ENCODE measurements at places on chromosomes 4 and X.
A peak's percentile ranks its signal among the peaks of the same experiment; 100 is the strongest.

GRCh38 chr4:155769090-155769489 is 10.3 kb downstream of the GUCY1B1 start:
- H3K27me3 ChIP-seq = no peaks in the 10 kb centered on the region
- no peaks in the 10 kb centered on the region for H3K36me3 ChIP-seq
- no peaks in the 10 kb centered on the region for H3K4me1 ChIP-seq
- H3K4me3 ChIP-seq = no peak overlapping the region
- H3K27ac ChIP-seq = no peak overlapping the region
- no peak for DNase-seq

- H3K27ac ChIP-seq = no peak overlapping the region
- no peak for DNase-seq
- H3K4me3 ChIP-seq = no peak overlapping the region
- no peaks in the 10 kb centered on the region for H3K36me3 ChIP-seq
- H3K4me1 ChIP-seq = no peaks in the 10 kb centered on the region
Observed at GRCh38 chr4:158229768-158230167, 19.5 kb downstream of the TMEM144 start.

DNA sequence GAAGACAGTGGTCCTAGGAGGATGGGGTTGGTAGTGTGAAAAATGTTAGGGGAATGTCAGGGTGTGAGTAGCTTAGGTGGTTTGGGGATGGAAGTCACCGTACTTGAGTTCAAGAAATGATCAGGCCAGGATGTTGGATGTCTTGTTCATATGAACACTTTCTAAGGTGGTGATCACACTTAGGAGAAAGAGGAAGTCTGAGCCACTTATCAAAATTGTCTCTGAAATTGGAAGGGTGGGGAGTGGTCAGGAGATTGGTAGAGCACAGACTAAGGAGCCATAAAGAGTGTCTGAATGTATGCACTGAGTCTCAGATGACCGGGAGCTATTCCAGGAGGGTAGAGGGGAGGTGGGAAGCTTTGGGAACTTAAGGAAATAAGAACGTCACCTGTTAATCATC is 17.3 kb downstream of the CMC4 start:
- peaks cover 17% of the 10 kb centered on the region for H3K4me1 ChIP-seq
- H3K36me3 ChIP-seq = peaks cover 17% of the 10 kb centered on the region
- DNase-seq = no peak

DNA sequence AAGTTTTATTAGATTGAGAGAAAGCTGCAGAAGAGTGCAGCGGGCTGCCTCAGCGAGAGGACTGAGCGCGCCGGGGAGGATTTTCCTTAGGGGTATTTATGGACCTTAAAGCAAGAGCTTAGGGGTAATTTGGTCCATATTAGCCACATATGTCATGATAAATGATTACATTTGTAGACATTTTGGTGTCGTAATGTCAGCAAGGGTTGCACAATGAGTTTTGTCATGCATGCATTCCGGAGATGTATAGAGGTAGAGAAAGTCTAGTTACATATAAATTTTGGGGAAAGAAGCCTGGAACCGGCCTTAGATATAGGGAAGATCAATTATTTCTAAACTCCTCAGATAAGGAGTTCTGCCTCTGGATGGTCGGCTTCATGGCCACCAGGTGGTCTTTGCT is 10.0 kb downstream of the MGST2 start:
- no peaks in the 10 kb centered on the region for H3K4me1 ChIP-seq
- no peak for DNase-seq
- no peak overlapping the region for H3K27ac ChIP-seq
- H3K4me3 ChIP-seq = no peak overlapping the region

GRCh38 chr4:52751487-52751911 is 274 bp upstream of the ERVMER34-1 start:
- no peak overlapping the region for H3K27ac ChIP-seq
- H3K27me3 ChIP-seq = peaks cover 49% of the 10 kb centered on the region
- peak overlapping the region; percentile 35 for H3K4me3 ChIP-seq
- H3K4me1 ChIP-seq = peaks cover 15% of the 10 kb centered on the region
- DNase-seq = no peak
- no peaks in the 10 kb centered on the region for H3K36me3 ChIP-seq

DNA sequence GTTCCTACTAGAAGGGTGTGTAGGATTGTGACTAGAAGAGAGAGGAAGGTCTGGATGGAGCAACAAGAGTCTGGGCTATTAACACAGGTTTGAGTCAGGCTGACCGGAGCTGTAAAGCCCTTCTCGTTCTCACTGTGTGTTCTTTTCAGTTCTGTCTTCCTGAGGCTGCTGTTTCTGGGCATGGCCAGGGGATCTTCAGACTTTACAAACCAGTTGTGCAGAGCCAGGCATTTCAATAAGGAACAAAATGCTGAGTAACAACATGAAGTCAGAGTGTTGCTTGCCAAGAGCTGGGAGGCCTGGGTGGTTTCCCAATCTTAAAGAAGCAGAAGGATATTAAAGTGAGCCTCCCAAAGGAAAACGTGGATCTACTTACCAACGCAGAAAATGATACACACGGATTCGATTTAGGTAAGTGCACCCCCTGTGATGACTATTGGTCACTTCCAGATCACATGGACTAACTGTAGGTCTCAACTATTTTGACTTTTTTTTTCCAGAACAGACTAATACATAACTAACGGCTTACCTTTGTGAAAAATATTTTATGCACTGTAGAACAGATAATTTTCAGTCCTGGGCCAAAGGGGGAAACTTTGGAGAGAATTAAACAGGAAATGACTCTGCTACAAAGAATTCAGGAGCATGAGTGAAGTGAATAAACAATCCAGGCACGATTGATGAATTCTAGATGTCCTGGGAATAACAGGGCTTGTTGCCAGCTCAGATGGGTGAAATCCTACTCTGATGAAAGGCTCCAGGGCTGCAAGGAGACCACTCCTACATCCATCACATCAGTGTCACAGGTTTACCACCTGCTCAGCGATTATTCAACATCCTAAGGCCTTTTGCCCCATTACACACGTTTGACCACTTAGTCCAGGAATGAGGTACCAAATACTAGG is 94.5 kb downstream of the ANXA3 start:
- no peak for DNase-seq
- no peaks in the 10 kb centered on the region for H3K4me1 ChIP-seq
- no peak overlapping the region for H3K27ac ChIP-seq
- H3K36me3 ChIP-seq = no peaks in the 10 kb centered on the region
- H3K4me3 ChIP-seq = no peak overlapping the region

DNA sequence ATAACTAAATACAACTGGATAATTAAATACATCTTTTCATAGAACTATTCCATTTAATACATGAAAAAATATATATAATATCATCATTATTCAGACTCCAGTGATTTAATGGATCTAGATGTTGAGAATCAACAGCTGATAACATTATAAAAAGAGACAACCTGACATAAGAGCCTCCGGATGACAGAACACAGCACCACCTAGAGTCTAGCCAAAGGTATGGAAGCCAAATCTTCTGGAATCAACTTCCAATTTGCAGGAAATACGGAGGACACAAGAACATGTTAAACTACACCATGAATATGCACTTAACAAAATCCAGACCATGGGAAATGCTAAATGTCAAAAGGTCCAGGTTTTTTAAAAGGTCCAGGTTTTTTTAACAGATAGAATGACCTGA is 55.0 kb downstream of the LRBA start:
- H3K27ac ChIP-seq = no peak overlapping the region
- no peaks in the 10 kb centered on the region for H3K4me1 ChIP-seq
- H3K4me3 ChIP-seq = no peak overlapping the region

GRCh38 chr4:87977521-87978278 is 2.2 kb downstream of the SPP1 start:
- H3K27ac ChIP-seq = no peak overlapping the region
- peaks cover 49% of the 10 kb centered on the region for H3K27me3 ChIP-seq
- no peak for DNase-seq
- H3K4me1 ChIP-seq = peaks cover 5% of the 10 kb centered on the region

DNA sequence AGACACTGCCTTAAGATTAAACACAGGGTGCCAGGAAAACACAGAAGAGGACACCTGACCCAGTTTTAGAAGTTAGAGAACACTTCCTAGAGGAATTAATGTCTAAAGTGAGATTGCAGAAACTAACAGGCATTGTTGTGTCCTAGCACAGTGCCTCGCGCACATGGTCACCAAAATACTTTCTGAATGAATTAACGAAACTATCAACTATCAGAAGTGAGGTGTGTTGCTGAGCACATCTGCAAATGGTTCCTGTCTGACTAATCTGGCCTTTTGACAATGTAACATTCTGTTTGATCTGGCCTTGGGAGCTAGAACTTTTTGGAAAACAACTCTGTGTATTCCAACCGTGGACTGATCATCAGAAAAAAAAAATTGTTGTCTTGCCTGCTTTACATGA is 556.8 kb upstream of the LCORL start:
- H3K27ac ChIP-seq = no peak overlapping the region
- DNase-seq = no peak
- H3K27me3 ChIP-seq = peaks cover 11% of the 10 kb centered on the region
- no peaks in the 10 kb centered on the region for H3K4me1 ChIP-seq
- no peaks in the 10 kb centered on the region for H3K36me3 ChIP-seq

- H3K36me3 ChIP-seq = no peaks in the 10 kb centered on the region
- H3K27ac ChIP-seq = no peak overlapping the region
- no peaks in the 10 kb centered on the region for H3K4me1 ChIP-seq
- H3K4me3 ChIP-seq = no peak overlapping the region
- no peak for DNase-seq
- no peaks in the 10 kb centered on the region for H3K27me3 ChIP-seq
Observed at GRCh38 chr4:111628437-111628836, 516.8 kb upstream of the FAM241A start.

DNA sequence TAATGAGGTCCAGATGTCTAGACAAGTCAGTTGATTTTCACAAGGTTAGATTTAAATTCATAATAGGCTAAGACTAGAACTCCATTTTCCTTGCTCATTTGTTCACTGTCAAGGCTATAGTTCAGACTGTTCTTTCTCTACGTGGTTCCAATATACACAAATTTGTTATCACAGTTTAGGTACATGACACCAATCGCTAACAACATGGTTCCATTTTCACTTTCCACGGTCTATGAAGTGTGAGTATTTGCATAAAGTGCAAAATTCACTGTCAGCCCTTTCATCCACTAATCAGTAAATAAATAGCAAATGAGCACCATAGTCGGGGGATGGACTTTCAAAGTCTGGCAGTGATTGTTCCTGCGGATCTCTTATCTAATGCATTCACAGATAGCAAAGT is 315.7 kb upstream of the SPOCK3 start:
- no peaks in the 10 kb centered on the region for H3K27me3 ChIP-seq
- H3K36me3 ChIP-seq = no peaks in the 10 kb centered on the region
- no peaks in the 10 kb centered on the region for H3K4me1 ChIP-seq
- no peak for DNase-seq

DNA sequence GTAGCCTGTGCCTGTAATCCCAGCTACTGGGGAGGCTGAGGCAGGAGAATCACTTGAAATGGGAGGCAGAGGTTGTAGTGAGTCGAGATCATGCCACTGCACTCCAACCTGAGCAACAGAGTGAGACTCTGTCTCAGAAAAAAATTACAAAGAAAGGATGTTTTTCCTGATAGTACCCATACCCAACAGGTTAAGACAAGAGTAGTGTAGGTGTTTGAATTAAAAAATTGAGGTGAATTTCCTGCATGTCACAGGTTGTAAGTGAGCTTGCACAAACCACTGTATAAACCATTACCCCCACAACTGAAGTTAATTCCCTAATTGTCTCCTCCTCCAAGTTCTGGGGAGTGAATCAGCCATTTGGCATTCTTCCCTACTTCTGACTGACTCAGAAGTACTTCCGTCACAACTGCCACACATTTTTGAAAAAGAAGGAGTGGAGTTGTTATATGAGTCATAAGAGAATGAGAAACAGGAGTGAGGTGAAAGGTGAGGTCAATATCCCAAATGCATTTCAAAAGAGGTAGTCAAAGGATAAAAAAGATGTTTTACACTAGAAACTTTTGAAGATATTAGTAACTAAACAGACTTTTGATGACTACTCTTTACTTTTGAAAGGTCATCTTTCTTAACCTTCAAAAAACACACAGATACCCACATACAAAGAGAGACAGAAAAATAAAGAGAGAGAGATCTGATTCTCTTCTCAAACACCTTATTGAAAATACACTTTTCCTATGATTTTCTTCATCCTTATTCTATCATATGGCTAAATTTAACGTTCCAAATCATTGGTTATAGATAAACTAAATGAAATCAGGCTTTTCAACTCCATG is 134.5 kb downstream of the BTC start:
- H3K4me3 ChIP-seq = no peak overlapping the region
- H3K27me3 ChIP-seq = no peaks in the 10 kb centered on the region
- no peaks in the 10 kb centered on the region for H3K36me3 ChIP-seq
- no peaks in the 10 kb centered on the region for H3K4me1 ChIP-seq
- no peak overlapping the region for H3K27ac ChIP-seq

DNA sequence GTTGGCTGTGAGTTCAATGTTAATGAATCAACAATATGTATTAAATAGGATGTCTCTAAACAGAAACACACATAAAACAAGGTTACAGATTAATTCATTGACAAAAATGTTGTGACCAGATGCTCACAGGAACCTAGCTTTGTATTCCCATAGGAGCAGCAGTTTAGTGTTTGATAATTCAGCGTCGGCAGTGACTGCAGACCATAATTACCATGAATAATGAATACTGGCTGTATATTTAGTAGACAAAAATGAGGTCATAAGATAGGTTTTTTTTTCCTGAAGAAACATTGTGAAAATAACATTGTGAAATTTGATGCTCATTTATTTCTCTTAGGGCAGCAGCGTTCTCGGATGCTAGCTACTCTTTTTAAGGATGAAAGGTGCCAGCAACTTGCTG is 27.8 kb downstream of the COPS4 start:
- H3K27ac ChIP-seq = no peak overlapping the region
- H3K36me3 ChIP-seq = peaks cover 79% of the 10 kb centered on the region
- H3K4me1 ChIP-seq = no peaks in the 10 kb centered on the region
- no peak for DNase-seq

DNA sequence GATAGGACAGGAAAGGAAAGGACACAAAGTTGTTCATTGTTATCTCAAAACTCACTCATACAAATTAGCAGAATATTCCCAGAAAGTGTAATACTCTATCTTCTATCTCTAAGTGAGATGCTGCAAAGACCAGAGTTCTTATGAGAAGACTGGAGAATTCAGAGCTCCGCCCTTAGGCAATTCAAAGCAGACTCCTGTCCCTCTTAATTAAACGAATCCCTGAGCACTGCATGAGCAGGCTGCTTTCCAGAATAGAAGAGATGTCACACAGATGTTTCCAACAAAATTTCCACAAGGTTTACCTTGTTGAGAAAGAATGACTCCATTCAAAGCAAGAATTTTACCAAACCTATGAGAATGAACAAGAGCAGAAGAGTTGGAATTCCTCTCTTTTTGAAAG is 630.8 kb upstream of the INTU start:
- H3K27ac ChIP-seq = no peak overlapping the region
- no peaks in the 10 kb centered on the region for H3K27me3 ChIP-seq
- no peak for DNase-seq
- H3K4me1 ChIP-seq = no peaks in the 10 kb centered on the region
- no peaks in the 10 kb centered on the region for H3K36me3 ChIP-seq
- no peak overlapping the region for H3K4me3 ChIP-seq

Data from CD4-positive, alpha-beta T cell (primary cell).